ENCODE measurements at places on chromosomes 2 and 18.

DNA sequence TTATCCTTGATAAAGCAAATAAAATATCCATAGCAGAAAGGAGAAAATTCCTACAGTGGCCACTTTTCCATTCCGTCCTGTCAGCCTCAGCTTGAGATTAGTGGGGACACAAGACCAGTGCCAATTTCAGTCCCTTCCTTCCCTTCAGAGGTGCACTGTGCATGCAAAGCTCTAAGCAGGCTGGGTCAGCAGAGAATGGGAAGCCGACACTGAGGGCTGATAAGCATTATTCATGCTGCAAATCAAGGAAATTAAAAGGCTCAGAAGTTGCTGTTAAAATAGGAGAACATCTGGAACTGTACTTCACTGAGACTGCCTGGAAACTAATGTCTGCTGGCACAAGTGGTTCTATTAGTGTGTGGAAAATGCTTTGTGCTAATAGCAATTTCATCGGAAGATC is 534.3 kb downstream of the ADCYAP1 start:
- DNase-seq = no peak

DNA sequence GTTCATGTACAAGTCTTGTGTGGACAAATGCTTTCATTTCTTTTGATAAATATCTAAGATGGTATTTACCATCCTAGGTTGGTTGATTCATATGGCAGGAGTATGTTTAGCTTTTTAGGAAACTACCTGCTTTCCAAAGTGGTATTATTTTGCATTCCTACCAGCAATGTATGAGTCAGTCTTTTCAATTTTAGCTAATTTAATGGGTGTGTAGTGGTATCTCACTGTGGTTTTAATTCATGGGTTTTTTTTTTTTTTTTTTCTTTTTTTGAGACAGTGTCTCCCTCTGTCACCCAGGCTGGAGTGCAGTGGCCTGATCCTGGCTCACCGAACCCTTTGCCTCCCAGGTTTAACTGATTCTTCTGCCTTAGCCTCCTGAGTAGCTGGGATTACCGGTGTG is 4.2 kb downstream of the ZNF512 start:
- DNase-seq = no peak

GRCh38 chr2:9416267-9416961 is 6.9 kb downstream of the ITGB1BP1 start:
- DNase-seq = no peak

GRCh38 chr2:42930025-42930581 is 137.7 kb upstream of the HAAO start:
- DNase-seq = peak; percentile 90

- no peak for DNase-seq
These were observed 1043.9 kb downstream of the TMEM182 start for GRCh38 chr2:103805746-103806145.

- no peak for DNase-seq
These were observed 40.9 kb upstream of the SMAD7 start for GRCh38 chr18:48991676-48992075.

DNA sequence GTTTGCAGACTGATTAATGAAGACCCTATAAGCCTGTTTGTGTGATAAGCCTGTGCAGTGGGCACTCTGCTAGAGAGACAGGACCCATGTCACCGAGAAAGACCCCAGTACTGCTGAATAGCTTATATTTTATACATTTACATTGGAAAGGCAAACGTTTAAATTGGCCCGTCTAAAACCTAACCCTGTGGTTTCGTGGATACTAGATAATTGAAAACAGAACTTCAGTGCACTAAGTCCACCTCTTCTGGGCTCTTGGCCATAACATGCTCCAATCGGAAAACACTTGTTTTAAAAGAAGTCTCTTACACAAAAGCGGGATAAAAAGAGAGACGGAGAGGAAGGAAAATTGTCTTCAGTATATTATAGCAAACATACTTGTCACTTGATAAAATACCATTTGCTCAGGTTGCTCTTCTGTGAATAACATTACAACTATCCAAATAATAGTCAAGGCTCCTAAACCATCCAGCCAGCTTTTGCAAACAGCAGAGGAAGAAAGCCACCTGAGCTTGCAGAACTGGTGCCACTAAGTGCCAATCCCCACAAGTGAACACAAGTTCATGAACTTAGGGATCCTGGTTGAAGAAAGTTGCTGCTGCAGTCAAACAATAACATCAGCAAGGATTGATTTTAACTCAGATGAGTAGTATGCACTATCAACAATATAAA is 218.4 kb upstream of the FN1 start:
- DNase-seq = peak; percentile 85

DNA sequence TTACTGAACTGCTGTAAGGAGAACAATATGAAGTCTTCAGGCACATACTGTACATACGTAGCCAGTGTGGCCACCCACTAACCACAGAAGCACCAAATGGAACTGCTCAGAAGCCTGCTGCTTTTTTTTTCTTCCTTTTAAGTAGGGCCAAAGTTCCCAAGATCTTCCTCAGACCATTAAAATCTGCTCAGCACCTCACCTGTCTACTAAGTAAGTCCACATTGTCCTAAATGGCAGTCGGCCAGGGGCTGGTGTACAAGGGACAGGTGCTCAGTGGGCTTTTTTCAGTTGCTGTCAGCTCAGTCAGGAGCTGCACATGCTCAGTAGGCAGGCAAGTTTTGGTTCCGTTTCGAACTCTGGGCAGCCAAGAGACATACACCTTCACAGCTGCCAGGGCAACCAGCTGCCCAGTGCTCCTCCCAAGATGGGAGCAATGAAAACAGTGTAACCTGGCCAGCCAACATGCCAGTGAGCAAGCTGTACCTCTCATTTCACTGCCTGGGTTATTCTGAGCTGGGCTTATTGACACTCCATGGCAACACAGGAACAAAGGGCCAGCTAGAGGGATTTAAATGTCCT is 86.1 kb downstream of the ACVR1 start:
- DNase-seq = no peak

- DNase-seq = no peak
These were observed 338.6 kb downstream of the STK39 start for GRCh38 chr2:167908786-167909185.

- peak; percentile 17 for DNase-seq
These were observed 28.2 kb downstream of the ACMSD start for GRCh38 chr2:134866498-134867099.

GRCh38 chr2:4914036-4914435 is 778.1 kb upstream of the SOX11 start:
- DNase-seq = no peak

- peak; percentile 12 for DNase-seq
These were observed 61.8 kb downstream of the COX7A2L start for GRCh38 chr2:42298996-42299754.

DNA sequence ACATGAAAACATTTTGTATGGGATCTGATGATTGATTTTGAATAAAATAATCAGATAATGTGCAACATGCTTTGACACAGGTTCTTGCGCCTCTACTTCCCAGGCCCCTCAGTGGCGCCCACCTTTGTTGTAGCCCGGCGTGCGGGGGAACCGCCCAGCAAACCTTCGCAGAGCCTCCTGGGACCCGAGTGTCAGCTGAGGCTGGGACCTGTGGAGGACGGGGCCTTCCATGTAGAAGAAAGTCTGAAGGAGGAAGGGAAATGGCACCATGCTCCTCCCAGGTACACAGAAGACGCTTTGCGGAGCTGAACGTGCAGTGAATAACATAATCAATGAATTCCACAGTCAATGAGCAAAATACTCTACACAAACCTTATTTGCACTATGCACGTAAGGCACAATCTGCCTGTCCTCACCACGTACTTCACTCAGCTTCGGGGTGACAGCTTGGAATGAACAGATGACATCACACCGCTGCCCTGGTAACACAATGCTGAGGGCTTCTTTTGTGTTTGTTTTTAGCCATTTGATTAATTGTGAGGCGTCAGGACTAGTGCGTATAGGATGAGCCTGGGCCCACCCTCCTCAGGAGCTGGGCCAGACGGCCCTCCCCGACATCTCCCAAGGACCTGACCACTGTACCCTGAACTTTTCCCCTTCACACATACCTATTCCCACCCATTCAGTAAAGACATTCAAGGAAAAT is 78.1 kb downstream of the TWIST2 start:
- DNase-seq = no peak

DNA sequence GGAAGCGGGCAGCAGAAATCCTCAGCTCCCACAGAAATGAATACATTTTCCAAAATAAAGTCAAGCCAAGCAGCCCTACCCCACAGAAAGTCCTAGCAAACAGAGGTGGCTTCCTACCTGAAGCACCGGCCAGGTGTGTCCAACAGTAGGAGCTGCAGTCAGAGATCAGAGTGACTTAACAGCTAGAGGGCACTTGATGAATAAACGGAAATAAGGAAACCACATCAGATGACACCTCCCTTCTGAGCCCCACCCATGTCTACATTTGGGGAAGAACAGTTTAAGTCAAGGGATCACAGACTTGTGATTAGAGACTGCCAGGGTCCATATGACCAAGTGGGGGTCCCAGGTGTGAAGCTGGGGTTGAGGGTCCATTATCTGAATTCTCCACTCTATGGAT is at the start of gene CXCR1:
Gene CXCR1 (minus strand): TSS at position 172 of the 400 bp plus-strand sequence. CDS start 1,751 bp downstream, outside the sequence.
- DNase-seq = no peak

DNA sequence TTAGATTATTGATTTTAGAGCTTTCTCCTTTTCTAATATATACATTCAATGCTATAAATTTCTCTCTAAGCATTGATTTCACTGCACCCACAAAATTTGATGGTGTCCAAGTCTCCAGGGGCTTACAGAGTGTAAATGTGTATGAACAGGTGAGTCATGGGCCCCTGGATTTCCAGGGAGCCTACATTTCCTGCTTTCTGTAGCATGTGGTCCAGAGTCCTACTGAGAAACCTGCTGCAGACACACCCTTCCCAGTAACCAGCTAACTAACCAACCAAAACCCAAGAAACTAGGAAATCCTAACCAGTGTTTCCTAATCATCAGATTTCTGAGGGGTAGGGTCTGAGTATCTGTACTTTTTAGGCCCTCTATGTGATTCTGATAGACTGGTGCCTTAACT is 39.5 kb upstream of the TANC1 start:
- no peak for DNase-seq

GRCh38 chr18:41829647-41830516 is 125.2 kb upstream of the PIK3C3 start:
- DNase-seq = no peak

DNA sequence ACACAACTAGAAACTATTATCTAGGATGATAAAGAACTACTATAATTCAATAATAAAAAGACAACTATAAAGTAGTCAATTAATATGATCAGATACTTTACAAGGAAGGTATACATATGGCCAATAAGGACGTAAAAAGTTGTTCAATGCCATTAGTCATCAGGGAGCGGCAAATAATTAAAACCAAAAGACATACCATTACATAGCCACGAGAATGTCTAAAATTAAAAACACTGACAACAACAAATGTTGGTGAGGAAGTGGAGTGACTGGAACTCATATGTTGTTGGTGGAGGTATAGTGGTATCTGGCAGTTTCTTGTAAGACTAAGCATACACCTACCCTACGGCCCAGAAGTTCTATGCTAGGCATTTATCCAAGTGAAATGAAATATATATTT is 152.4 kb downstream of the MTCL1 start:
- no peak for DNase-seq

DNA sequence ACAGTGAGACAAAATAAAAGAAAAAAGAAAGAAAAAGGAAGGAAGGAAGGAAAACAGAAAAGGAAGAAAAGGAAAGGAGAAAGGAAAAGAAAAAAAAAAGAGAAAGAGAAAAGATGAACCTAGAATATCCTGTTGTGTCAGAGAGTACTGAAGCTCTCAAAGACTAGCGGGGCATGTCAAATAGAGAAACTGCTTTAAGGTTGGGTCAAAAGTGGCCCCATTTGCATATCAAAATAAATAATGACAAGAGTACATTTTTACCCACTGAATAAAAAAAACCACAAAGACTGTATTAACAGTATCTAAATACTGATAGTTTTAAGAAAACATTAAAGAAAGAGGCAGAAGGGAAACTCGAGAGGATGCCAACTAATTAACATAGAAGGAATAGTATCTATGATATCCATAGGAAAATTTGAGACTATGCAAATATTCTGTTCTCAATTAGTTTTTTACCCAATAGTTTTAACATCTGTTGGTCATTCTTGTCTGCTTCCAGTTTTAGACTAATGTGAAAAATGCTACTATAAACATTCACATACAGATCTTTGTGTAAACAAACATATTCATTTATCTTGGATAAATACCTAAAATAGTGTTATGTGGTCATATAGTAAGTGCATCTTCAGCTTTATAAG is 53.2 kb downstream of the SFXN5 start:
- DNase-seq = no peak

DNA sequence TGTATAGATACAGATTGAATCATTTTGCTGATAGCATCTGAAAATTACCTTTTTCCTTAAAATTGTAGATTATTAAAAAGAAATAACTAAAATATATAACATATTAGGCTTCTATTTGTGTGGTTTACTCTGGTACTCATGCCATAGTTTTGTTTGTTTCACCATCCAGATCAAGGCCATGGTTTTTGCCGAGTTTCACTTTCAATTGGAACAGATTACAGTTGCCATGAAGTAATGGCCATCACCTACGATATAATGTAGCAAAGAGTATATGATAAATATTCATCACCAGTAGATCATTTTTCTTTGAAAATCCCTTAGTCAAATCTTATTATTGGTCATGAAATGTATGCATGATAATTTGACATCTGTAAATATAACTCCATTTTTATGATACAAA is 11.9 kb upstream of the DNAH7 start:
- DNase-seq = no peak

DNA sequence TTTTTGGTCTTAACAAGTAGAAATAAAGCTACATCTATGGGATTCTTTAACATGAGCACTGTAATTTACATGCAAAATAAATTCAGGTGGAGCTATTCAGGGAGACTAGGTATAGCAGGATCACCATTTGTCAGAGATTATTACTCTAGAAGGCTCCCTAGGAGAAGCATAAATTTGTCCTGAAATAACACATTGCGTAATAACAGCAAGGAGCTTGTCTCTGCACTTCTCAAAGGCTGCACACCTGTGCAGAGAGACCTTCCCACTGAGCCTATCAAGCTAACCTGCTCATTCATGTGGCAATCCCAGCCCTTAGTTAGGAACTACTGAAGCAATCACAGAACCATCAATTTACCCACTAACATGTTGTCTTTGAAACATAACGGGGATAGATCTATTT is 437.4 kb upstream of the MC4R start:
- no peak for DNase-seq

- no peak for DNase-seq
These were observed 3.1 kb downstream of the MLPH start for GRCh38 chr2:237490009-237490711.

DNA sequence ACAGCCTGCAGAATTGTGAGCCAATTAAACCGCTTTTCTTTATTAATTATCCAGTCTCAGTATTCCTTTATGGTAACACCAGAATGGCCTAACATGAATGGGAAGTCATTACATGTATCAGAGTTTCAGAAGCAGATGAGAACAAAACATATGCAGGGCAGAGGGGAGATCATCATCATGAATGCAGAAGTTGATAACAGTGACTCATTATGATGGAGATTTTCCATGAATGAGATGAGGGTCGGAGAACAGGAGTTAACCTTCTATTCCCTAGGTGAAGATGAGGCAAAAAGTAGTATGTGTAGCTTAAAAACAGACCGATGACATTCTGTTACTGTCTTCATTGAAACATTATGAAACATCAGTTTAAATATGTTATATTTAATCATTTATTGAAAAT is 59.5 kb upstream of the PPM1B start:
- DNase-seq = no peak
